ENCODE measurements at places on chromosomes 5 and 9. TPM values are rescaled to one million over a fixed set of nuclear protein-coding genes. Genes with fewer than 3 reads are reported as not detected.

The ADGRV1 gene
- total RNA-seq = 0.02 TPM

- no peaks in the 10 kb centered on the region for H3K4me1 ChIP-seq
- DNase-seq = no peak
- H3K4me3 ChIP-seq = no peak overlapping the region
- no peak overlapping the region for H3K27ac ChIP-seq
These were observed 255.1 kb upstream of the NREP start for GRCh38 chr5:112012104-112012503.

- DNase-seq = no peak
- H3K36me3 ChIP-seq = no peaks in the 10 kb centered on the region
- H3K4me1 ChIP-seq = no peaks in the 10 kb centered on the region
- H3K4me3 ChIP-seq = no peak overlapping the region
These were observed 23.2 kb upstream of the RARS1 start for GRCh38 chr5:168463081-168463480.

DNA sequence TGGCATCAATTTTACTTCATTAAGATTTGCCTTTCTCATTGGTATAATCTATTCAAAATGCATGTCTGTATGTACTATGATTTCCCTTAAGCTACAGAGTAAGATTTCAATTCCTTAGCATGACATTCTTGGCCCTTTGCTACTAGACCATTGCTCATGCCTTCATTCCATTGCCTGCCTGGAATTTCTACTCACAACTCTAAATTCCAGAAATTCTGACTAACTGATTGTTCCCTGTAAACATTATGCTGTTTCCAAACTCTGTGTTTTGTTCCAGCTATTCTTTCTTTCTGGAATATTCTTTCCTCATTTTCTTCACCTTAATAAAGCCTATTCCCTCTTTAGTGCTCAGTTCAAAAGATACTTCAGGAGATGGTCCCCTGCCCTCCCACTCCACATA, 568.8 kb upstream of the SEMA6A start:
- no peaks in the 10 kb centered on the region for H3K4me1 ChIP-seq
- no peak overlapping the region for H3K4me3 ChIP-seq
- H3K27me3 ChIP-seq = no peaks in the 10 kb centered on the region
- no peak overlapping the region for H3K27ac ChIP-seq
- no peak for DNase-seq

DNA sequence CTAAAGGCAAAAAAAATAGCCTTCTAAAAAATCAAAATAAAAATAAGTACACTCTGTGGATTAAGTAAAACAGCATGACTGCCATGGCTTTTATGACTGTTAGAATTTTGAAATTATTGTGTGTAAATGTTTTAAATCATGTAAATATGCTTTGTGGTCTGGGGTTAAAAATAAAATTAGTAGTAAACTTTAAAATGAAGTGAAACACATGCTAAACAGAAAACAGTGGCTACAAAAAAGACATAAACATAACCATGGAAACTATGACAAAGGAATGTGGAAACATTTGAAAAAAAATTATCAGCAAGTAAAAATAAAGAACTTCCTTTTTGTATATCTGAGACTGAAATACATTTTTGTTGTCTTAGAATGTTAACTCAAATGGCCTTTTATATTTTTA, 134.5 kb upstream of the SPEF2 start:
- H3K27me3 ChIP-seq = no peaks in the 10 kb centered on the region
- H3K4me1 ChIP-seq = peaks cover 11% of the 10 kb centered on the region
- H3K27ac ChIP-seq = no peak overlapping the region
- DNase-seq = no peak
- no peak overlapping the region for H3K4me3 ChIP-seq
- peaks cover 7% of the 10 kb centered on the region for H3K36me3 ChIP-seq

GRCh38 chr9:127161081-127161624, 38.7 kb upstream of the ANGPTL2 start:
- no peaks in the 10 kb centered on the region for H3K36me3 ChIP-seq
- no peak overlapping the region for H3K4me3 ChIP-seq
- H3K27me3 ChIP-seq = peaks cover 2% of the 10 kb centered on the region
- H3K27ac ChIP-seq = no peak overlapping the region

GRCh38 chr5:12013351-12013750, 109.1 kb upstream of the CTNND2 start:
- no peaks in the 10 kb centered on the region for H3K36me3 ChIP-seq
- no peaks in the 10 kb centered on the region for H3K4me1 ChIP-seq
- no peak for DNase-seq
- no peaks in the 10 kb centered on the region for H3K27me3 ChIP-seq
- H3K4me3 ChIP-seq = no peak overlapping the region

The GPRIN1 gene
- total RNA-seq = 4.1 TPM

The C9orf78 gene
- total RNA-seq = 42.8 TPM

GRCh38 chr9:94882966-94883641, 156.6 kb downstream of the AOPEP start:
- no peaks in the 10 kb centered on the region for H3K36me3 ChIP-seq
- H3K4me3 ChIP-seq = no peak overlapping the region
- H3K4me1 ChIP-seq = peaks cover 13% of the 10 kb centered on the region
- no peak for DNase-seq
- H3K27me3 ChIP-seq = no peaks in the 10 kb centered on the region
- H3K27ac ChIP-seq = no peak overlapping the region

The PGM5 gene
- not detected for total RNA-seq

GRCh38 chr9:129597355-129598088, 23.4 kb downstream of the C9orf50 start:
- peak; percentile 58 for DNase-seq
- H3K36me3 ChIP-seq = no peaks in the 10 kb centered on the region
- H3K27me3 ChIP-seq = peaks cover 4% of the 10 kb centered on the region
- peak overlapping the region; percentile 33 for H3K4me3 ChIP-seq

The IL4 gene
- total RNA-seq = 0.77 TPM

DNA sequence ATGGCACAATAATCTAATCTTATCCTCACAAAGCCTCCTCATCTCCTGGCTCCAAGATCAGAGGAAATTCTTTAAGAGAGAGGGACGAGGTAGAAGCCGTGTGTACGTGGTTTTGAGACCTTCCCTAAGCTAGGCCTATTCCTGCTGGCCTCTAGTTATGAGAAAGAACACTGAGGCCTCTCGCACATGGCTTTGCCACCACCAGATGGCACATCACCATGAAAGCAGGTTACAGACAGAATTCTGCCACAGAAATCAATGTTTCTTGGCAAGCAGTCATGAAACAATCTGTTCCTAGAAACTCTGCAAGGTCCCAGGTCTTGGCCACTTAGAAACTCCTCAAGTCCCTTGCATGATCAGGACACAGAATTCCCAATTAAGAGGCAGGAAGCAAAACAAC, 268.2 kb upstream of the TAS2R1 start:
- no peaks in the 10 kb centered on the region for H3K4me1 ChIP-seq
- no peaks in the 10 kb centered on the region for H3K36me3 ChIP-seq
- H3K27me3 ChIP-seq = no peaks in the 10 kb centered on the region

- no peak for DNase-seq
- no peaks in the 10 kb centered on the region for H3K4me1 ChIP-seq
- no peaks in the 10 kb centered on the region for H3K27me3 ChIP-seq
- H3K36me3 ChIP-seq = no peaks in the 10 kb centered on the region
- no peak overlapping the region for H3K4me3 ChIP-seq
These were observed 64.9 kb upstream of the TLE1 start for GRCh38 chr9:81754245-81754644.

The FOXD4 gene
- 0.16 TPM for total RNA-seq

- H3K4me1 ChIP-seq = peaks cover under 1% of the 10 kb centered on the region
- no peaks in the 10 kb centered on the region for H3K36me3 ChIP-seq
- DNase-seq = no peak
These were observed 34.8 kb upstream of the IL31RA start for GRCh38 chr5:55816342-55816741.

- peaks cover 48% of the 10 kb centered on the region for H3K4me1 ChIP-seq
- no peaks in the 10 kb centered on the region for H3K36me3 ChIP-seq
- no peaks in the 10 kb centered on the region for H3K27me3 ChIP-seq
- H3K27ac ChIP-seq = peak overlapping the region; percentile 87
These were observed 57.9 kb upstream of the IER5L start for GRCh38 chr9:129235931-129236331.

GRCh38 chr5:78644741-78645300, 3.8 kb downstream of the LHFPL2 start:
- peaks cover 30% of the 10 kb centered on the region for H3K27me3 ChIP-seq
- DNase-seq = no peak
- H3K4me3 ChIP-seq = no peak overlapping the region
- no peaks in the 10 kb centered on the region for H3K36me3 ChIP-seq
- peaks cover 9% of the 10 kb centered on the region for H3K4me1 ChIP-seq
- H3K27ac ChIP-seq = no peak overlapping the region

GRCh38 chr5:43514471-43514815, 505 bp downstream of the C5orf34 start:
- H3K27ac ChIP-seq = peak overlapping the region; percentile 99
- H3K27me3 ChIP-seq = no peaks in the 10 kb centered on the region
- H3K36me3 ChIP-seq = peaks cover 16% of the 10 kb centered on the region
- H3K4me1 ChIP-seq = peaks cover 23% of the 10 kb centered on the region
- DNase-seq = peak; percentile 71

DNA sequence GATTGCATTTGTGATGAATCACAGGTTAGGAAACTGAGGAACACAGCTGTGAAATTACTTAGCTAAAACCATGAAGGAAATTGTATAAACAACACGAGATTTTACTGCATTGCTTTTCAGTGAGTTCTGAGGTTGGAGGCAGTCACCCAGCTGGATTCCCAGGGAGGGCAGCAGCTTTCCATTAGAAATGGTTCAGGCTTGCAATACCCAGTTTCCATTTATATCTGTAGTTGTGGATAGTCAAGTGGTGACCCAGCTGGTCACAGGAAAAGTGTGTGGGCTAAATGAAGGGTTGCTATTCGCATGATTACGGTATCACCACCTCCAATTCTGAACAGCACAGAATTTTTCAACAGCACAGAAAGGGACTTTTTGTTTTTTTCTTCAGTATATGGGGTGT, 34.3 kb upstream of the SPATA31D4 start:
- no peak overlapping the region for H3K4me3 ChIP-seq
- H3K27me3 ChIP-seq = no peaks in the 10 kb centered on the region
- no peaks in the 10 kb centered on the region for H3K36me3 ChIP-seq
- no peak for DNase-seq

DNA sequence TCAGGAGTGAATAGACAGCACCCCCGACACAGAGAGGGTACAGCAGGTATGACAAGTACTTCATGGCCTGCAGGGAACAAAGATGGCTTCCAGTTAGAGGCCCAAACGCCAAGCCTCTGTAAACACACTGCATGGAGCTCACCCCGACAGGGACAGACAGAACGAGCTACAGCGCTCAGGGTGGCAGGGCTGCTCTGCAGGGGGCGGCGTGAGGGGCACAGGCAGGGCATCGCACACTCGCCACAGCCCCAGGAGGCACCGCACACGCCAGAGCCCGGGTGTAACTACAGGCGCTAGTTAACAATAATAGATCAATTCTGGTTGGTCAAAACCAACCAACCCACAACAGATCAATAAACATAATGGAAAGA, 21.1 kb downstream of the CLPTM1L start:
- H3K4me3 ChIP-seq = no peak overlapping the region
- H3K4me1 ChIP-seq = no peaks in the 10 kb centered on the region
- no peaks in the 10 kb centered on the region for H3K27me3 ChIP-seq
- DNase-seq = no peak

The GRXCR2 gene
- total RNA-seq = not detected

DNA sequence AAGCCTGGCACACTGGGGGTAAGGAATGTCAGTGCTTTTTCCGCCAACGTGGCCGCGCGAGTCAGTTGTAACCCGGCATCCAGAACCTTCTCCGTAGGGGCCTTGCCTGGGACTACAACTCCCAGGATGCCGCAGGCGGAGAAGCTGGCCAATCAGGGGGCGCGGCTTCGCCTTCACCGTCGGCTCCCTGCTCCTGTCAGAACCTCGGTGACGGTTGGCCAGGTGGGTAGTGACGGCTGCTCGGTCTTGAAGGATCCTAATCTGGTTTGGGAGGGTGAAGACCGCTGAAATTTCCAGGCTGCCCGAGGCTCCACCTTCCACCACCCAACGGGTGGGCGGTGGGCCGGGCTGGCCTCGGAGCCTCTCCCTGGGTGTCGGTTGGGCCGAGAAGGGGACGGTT, at the start of gene C5orf58:
Gene C5orf58 (plus strand): TSS at position 200 of the 400 bp plus-strand sequence. CDS start 1,992 bp downstream, outside the sequence.
- H3K27ac ChIP-seq = no peak within 1 kb of the TSS
- H3K4me1 ChIP-seq = peaks cover 4% of the 10 kb centered on the region
- no peaks in the 10 kb centered on the region for H3K36me3 ChIP-seq
- H3K27me3 ChIP-seq = no peaks in the 10 kb centered on the region

The RANBP3L gene
- 0.16 TPM for total RNA-seq

GRCh38 chr5:37532976-37533740, 154.0 kb downstream of the WDR70 start:
- no peak for DNase-seq
- no peak overlapping the region for H3K27ac ChIP-seq
- H3K27me3 ChIP-seq = no peaks in the 10 kb centered on the region
- H3K4me1 ChIP-seq = no peaks in the 10 kb centered on the region

The GRM6 gene
- total RNA-seq = not detected

- H3K4me1 ChIP-seq = peaks cover 26% of the 10 kb centered on the region
- H3K27me3 ChIP-seq = peaks cover 78% of the 10 kb centered on the region
- peaks cover 10% of the 10 kb centered on the region for H3K36me3 ChIP-seq
- H3K4me3 ChIP-seq = peak overlapping the region; percentile 65
These were observed 208.4 kb downstream of the MEF2C start for GRCh38 chr5:88674356-88675167.

The APBA1 gene
- 0.35 TPM for total RNA-seq

GRCh38 chr5:81147011-81147885, 85.9 kb upstream of the CKMT2 start:
- no peak for DNase-seq
- H3K27me3 ChIP-seq = no peaks in the 10 kb centered on the region
- no peak overlapping the region for H3K27ac ChIP-seq
- peaks cover 15% of the 10 kb centered on the region for H3K4me1 ChIP-seq
- H3K4me3 ChIP-seq = no peak overlapping the region
- no peaks in the 10 kb centered on the region for H3K36me3 ChIP-seq

DNA sequence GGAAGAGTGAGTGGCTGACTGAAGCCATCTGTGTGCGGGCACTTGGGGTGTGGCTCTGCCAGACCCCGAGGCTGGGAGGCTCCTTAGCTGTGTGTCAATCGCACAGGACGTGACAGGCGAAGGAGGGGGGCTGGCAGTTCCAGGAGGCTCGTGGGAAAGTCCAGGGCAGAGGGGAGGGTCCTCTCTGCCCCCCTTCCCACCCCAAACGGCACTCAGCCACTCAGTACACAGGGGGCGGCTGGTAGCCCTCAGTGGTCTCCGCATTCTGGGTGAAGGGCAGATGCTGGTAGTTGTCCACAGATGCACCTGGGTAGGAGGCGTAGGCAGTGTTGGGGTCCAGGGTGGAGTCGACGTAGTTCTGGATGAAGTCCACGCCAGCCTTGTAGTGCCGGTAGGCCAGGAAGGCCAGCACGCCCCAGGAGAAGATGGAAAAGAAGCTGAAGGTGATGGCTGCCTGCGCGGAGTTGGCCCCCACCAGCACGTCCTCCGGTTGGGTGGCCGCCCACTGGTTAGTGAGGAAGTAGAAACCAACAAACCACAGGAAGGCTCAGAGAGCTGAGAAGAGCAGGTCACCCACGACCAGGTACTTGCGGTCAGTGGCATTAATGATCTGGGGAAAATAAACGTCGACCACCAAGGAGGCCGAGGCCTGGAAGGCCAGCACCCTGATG, 85.4 kb upstream of the CEP78 start:
- H3K27ac ChIP-seq = no peak overlapping the region
- no peaks in the 10 kb centered on the region for H3K4me1 ChIP-seq
- H3K27me3 ChIP-seq = no peaks in the 10 kb centered on the region
- no peaks in the 10 kb centered on the region for H3K36me3 ChIP-seq
- no peak overlapping the region for H3K4me3 ChIP-seq
